NCI-H510A treated with DMSO at 0.1 percent for 48 hours (cell line): ENCODE measurements at places on chromosomes 7 and 10.

- DNase-seq = no peak
Measured at GRCh38 chr7:40827222-40828085, 692.6 kb downstream of the SUGCT start.

DNA sequence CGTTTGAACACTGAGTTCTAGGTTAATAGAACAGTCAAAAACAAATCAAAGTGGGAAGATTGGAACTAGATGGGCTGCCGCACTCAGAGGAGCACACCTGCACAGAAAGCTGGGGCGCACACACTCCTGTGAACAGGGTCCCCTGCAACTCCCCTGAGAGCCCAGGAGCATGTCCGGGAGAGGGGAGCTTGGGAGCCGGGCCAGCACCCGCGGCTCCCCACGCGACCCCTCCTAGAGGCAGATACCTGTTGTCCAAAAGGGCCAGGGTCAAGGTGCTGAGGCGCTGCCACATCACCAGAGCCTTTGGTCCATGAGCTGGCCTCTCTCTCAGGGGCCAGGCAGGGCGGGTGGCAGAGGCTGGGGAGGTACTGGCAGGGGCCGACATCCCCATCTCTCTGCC, 5.6 kb downstream of the NKX6-2 start:
- no peak for DNase-seq

- no peak for DNase-seq
Measured at GRCh38 chr10:108112218-108112617, 947.7 kb upstream of the SORCS1 start.

DNA sequence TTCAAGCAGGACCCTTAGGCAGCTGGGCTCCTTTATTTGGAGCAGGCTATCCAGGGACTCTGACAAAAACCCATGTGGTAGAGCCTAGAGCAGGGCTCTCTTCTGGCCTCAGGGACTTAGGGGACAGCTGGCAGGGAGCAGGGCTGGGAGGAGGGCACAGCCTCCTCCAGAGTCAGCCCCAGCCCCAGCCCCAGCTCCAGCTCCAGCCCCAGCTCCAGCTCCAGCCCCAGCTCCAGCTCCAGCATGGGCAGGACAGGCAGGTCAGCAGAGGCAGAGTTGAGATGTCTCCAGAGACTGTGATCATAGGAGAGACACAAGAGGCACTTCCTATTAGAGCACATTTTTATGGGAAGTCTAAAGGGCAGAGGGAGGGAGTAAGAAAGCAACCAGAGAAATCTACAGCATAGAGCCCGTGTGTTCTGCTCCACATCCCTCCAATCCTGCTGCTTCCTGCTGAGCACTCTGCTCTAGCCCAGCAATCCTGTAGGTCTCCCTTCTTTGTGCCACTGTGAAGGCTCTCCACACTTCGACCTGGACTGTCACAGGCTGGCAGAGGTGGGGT, 13.3 kb upstream of the C10orf53 start:
- DNase-seq = no peak

GRCh38 chr7:107148721-107149120, 20.1 kb upstream of the HBP1 start:
- DNase-seq = no peak

GRCh38 chr7:46512891-46513413, 591.9 kb upstream of the IGFBP3 start:
- DNase-seq = no peak

DNA sequence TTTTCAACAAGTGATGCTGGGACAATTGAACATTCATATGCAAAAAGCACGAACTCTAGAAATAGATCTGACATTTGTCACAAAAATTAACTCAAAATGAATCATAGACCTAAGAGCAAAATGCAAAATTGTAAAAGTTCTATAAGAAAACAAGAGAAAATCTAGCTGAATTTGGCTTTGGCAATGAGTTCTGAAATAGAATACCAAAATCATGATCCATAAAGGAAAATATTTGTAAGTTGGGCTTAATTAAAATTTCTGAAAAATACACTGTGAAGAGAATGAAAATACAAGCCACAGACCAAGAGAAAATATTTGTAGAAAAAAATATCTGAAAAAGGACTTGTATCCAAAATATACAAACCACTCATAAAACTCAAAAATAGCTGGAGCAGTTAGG, 698.8 kb upstream of the CELF2 start:
- no peak for DNase-seq

DNA sequence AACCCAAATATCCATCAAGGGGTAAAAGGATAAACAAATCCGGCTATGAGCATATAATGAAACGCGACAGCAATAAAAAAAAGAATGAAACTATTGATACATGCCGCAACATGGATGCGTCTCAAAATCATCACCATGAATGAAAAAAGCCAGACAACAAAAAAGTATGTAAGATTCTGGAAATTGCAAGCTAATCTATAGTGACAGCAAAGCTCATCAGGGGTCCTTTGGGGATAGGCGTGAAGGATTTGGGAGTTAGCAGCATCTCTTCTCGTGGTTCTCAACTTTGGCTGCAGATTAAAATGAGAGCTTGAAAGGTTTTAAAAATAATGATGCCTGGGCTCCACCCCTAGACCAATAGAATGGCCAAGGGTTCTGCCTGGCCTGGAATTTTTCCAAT, 46.0 kb upstream of the ELN start:
- no peak for DNase-seq

DNA sequence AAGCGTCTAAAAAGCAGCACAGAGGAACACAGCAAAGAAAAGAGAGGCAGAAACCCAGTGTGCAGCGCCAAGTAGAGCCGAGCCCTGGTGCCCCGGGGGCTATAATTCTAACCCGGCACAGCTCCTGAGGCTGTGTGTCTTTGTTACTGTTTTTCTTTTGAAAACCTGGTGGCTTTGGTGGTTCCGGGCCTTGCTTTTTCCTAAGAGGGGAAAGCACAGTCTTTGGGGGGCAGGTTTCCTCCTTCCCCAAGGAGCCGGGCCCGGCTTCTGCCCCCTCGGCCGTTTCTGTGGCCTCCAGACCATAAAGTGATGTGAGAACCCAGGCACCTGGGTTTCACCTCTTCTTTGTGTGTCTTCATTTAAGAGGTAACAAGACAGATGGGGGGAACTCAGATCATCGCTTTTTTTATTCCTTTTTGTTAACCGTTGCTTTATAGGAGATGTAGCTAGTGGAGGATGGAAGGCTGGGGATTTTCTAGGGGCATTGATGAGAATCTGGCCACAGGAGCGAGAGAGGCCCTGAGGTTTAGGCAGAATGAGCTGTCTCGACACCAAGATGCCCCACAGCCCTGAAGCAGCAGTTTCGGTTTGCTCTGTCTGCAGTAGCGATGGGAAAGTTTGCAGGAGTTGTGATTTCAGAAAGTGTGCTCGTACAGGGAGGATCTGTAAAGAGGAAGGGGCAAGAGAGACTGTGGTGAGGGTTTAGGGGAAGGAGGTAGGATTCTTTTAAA, 367.8 kb upstream of the GALNT17 start:
- DNase-seq = no peak

DNA sequence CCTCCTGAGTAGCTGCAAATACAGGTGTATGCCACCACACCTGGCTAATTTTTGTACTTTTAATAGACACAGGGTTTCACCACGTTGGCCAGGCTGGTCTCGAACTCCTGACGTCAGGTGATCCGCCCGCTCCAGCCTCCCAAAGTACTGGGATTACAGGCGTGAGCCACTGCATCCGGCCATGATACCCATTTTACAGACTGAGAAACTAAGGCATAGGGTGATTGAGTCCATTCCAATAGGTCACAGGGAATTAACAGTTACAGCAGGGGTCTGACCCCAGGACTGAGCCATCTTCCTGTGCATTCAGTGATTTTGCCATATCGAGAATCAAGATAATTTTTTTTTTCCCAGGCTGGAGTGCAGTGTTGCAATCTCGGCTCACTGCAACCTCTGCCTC, 12.3 kb upstream of the CTBP2 start:
- no peak for DNase-seq

DNA sequence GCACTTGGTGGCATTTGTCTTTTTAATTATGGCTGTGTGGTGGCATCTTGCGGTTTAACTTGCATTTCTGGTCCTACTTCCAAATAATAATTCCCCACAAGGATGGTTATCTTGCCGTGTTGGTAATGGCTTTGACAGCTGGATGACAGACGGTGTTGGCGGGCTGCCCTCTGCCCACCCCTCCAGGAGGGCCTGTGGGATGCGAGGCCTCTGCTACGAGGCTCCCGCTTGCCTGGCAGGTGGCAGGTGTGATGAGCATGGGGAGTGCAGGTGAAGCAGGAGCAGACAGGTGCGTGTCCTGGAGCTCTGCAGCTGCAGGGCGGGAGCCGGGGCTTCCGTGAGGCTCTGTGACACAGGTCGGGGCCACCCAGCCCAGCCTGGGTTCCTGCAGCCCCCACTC, 11.8 kb downstream of the INPP5A start:
- no peak for DNase-seq

DNA sequence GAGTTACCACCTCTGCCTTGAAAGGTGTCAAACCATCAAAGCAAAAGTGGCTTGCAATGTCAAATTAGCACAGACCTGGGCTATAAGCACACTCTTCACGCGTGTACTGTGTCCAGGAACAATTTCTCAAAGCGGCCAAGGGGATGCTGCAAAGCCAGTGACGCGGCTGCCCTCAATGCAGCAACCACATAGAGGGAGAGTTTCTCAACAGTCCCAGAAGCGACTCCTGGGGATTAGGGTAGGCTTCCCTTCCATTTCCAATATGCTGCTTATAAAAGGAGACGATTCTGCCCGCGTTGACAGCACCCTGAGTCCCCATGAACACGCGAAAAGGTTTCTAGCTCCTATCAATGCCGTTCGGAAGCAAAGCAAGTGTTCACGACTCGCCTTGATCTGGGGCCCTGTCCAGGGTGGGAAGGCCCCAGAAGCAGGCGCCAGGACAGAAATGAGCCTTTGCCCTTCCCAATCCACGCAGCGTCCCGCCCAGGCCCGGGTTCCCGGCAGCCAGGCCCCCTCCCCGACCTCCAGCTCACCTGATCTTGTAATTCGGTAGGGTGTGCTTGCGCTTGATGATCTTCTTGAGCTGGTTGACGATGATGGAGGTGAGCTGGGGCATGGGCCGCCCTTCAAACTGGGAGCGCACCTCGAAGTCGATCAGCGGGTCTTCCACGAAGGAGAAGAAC, 1.3 kb downstream of the PDZD8 start:
- DNase-seq = peak; percentile 8

- DNase-seq = peak; percentile 17
Measured at GRCh38 chr10:96971324-96971723, 139.2 kb downstream of the LCOR start.

DNA sequence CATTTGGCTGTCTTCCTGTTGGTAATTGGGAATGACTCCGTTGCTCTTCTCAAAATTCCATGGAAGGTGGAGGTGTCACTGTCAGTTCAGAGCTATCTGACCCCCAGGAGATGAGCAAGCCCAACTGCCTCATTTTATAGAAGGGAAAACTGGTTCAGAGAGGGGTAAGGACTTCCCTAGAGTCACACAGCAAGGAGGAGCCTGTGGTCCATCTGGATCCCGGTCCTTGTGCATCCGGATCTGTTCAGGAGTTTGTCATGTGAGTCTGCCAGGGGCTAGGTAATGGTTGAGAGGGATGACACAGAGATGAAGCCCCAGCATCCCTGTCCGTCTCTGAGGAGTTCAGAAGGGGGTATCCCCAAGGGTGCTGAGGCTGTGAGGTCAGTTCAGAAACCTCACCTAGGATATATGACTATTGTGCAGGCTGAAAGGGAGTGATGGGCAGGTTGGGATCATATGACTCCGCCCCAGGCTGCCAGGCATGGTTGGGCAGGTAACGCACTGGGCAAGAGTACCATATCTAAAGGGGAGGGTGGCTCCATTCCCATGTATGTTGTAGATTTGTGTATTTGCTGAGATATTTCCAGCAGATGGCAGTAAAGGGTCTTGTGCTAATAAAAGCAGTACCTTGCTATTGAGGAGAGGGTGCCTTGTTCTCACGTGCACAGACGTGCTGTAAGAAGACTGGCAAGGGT, 16.0 kb upstream of the SLC29A3 start:
- DNase-seq = peak; percentile 89

DNA sequence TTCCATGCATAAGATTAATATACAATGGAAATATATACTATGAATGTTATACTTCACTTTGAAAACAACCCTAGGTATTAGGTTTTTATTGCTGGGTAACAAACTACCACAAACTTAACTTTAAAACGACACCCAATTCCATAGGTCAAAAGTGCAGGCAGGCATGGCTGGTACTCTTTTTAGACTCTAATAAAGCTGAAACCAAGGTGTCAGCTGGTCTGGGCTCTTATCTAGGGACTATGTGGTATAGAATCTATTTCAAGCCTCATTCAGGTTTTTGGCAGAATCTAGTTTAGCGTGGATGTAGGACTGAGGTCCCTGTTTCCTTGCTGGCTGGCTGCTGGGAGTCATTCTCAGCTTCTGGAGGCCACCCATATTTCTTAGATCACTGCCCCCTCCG, 65.0 kb upstream of the TMEM168 start:
- DNase-seq = no peak

GRCh38 chr10:30072068-30072467, 12.7 kb upstream of the JCAD start:
- DNase-seq = no peak

DNA sequence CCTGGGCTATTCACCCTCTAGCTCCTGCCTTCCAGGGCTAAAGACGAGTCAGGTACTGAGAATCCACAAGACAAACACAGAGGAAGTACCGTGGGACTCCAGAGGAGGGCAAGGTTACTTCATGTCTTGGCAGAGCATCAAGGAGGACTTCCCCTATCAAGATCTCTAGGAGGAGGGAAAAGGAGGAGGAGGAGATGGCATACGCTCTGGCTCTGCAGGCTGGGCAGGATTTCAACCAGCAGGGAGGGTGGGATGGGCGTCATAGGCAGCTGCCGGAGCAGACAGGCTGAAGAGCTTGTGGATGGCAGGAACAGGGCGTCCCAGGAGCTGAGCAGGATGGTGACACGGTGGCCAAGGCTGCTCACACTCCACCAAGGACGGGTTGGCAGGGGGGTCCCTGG, 21.3 kb downstream of the MDH2 start:
- DNase-seq = no peak

DNA sequence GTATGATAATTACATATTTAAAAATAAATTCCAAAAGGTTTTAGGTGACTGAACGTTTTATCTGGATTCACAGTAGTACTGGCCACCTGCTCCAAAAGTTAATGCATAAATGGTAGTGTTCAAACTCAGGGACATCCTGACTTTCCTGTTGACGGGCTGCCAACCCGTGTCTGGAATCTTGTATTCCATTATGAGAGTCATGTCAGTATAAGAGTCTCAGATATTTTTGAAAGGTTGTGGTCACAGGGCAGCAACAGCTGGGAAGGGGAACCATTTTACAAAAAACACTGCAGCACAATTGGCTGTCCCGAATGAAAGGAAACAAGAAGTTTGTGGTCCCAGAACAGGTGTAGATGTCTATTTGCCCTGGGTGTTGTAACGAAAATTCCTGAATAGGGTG, 2.8 kb downstream of the TDRD1 start:
- DNase-seq = no peak
